Activated CD4-positive, alpha-beta T cell treated with anti-CD3 and anti-CD28 coated beads, Interleukin-2, amount 50 U/mL, for 1 hour (primary cell): ENCODE measurements at places on chromosomes 2 and 18.

DNA sequence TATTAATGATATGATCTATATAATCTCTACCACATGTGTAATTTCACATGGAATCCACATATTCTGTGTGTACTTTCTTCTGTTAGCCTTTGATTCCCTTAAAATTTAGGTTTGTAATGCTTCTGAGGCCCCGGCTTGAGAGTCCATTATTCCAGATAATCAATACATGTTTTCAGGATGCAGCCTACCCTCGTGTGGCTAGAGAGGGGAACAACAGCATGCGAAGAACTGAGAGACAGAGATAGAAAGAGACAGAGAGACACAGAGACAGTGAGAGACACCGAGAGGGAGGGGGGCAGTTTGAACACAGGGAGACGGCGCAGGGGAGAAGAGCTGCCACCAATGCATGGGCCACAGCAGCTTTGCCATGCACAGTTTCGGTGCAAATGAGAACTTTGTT is 185.4 kb downstream of the SNTG2 start:
- no peak for DNase-seq

- peak; percentile 44 for DNase-seq
These were observed 49.9 kb downstream of the MTCL1 start for GRCh38 chr18:8754995-8755960.

GRCh38 chr2:64608867-64609226 is 44.9 kb downstream of the SERTAD2 start:
- DNase-seq, result no peak

DNA sequence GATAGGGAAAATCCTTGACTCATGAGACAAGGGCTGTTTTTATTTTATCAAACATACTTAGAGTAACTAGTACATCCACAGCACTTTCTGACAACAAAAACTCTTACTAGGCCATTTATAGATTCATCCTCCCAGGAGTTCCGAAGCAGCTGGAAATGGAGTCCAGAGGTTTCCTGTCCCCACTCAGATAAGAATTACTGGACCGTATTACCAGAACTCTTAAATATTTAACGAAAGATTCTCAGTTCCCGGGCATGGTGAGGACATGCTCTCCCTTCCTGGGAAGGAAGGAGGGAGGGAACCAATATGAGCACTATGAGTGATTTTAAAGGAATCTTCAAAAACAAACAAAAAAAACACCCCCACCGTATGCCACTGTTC is 41.2 kb downstream of the AKAIN1 start:
- DNase-seq, result no peak

DNA sequence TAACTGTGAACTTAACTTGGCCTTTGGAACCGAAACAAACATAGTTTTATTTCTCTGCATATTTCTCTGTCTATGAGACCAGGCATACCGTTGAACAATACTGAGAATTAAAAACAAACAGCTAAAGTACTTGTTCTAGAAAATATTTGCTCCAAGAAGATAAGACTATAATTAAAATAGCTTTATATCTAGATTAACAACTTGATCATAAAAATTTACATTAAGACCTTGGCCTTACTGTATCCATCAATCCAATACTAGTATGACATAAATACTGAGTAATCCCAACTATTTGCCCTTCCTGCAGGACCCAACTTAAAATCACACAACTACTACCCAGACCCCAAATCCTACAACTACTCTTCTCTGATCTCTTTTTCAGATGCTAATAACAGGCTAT is 260.9 kb downstream of the RIT2 start:
- no peak for DNase-seq

DNA sequence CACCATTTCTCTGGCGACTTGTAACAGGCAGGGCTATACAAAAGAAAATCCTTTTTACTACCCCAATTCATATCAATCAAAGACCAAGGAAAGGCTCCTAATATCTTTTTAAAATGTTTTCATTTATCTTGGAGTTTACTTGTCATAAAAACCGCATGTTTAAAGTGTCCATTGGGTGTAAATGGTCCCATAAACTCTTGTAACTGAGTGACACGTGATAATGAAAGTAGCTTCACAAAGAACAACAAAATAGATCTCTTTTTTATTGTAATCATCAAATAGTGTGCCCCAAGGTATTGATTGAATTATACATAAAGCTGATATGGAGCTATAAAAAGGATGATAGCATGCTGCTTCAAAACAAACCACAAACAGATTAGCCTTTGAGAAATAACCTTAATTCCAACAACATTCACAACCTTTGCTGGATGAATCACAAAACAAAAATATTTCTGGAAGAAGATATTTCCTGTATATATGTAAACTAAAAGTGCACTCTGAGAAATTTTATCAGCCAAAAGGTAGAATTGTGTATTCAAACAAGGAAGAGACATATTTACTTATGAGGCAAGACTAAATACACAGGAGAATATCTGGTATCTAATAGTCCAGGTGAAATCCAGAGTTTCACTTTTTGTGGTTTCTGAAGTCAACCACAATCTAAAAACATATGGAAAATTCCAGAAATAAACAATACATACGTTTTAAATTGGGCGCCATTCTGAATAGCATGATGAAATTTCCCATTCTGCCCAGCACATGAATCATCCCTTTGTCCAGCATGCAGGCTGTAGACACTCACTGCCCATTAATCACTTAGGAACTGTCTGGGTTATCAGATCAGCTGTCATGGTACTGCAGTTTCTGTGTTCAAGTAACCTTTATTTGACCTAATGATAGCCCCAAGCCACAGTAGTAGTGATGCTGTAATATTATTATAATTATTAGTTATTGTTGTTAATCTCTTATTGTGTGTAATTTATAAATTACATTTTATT is 237.5 kb downstream of the PIK3C3 start:
- no peak for DNase-seq

DNA sequence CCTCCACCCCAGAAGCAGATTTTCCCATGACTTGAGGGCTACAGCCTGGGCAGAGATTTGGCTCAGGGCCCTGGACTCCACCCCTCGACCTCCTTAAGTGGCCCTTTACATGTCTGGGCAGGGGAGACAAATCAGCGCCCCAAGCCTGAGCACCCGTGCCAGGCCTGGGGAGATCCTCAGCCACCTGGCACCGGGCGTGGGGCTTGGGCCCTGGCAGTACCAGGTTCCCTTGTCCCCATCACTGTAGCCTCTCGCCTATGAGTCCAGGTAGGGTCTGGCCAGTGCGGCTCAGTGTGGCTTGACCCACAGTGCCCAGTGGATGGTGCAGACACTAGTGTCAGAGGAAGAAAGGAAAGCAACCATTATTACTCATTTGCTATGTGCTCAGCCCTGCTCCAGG is 22.0 kb upstream of the DNMT3A start:
- DNase-seq, result no peak

GRCh38 chr2:70817284-70817954 is 3.0 kb downstream of the CLEC4F start:
- DNase-seq, result no peak

- no peak for DNase-seq
These were observed 68.1 kb downstream of the NUP35 start for GRCh38 chr2:183192343-183192742.

DNA sequence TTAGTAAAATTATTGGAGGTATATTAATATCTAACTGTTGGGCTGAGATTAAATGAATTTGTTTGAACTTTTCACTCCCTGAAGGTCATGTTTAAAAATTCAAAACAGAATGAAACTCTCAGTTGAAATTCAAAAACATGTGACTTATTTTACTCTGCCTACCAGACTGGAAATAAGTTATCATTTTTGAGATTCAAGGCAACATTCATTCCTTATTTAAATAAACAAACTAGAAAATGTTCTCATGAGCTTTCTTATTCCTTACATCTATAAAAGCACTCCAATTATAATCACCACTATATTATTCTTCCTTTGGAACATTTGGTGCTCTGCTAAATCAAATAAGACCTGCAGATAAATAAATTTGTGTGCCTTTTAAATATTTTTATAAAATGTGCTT is 217.8 kb downstream of the CDH2 start:
- no peak for DNase-seq

- DNase-seq, result no peak
These were observed 26.7 kb downstream of the PDCL3 start for GRCh38 chr2:100589527-100589926.

GRCh38 chr2:47373747-47374146 is 29.2 kb upstream of the MSH2 start:
- DNase-seq, result no peak

DNA sequence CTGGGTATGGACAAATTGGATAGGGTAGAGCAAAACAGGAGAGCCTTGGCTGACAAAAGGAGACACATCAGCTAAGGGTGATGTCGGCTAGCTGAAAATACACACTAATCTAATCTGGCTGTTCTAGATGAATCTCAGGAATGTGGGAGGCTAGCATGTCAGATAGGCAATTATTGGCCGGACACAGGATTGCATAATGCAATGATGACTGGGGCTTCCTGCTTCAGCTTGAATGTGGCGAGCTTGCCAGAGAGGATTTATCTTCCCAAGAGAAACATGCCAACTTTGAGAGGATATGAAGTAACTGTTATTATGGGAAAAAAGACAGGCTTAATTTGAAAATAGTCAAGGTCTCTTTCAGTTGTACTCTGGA is 102.4 kb downstream of the TRIB2 start:
- DNase-seq, result no peak

GRCh38 chr18:66316701-66317100 is 287.2 kb downstream of the CDH19 start:
- DNase-seq, result no peak

GRCh38 chr18:78378403-78378802 is 601.2 kb upstream of the SALL3 start:
- DNase-seq, result no peak

- no peak for DNase-seq
These were observed 5.3 kb upstream of the DCTN1 start for GRCh38 chr2:74385396-74385795.

DNA sequence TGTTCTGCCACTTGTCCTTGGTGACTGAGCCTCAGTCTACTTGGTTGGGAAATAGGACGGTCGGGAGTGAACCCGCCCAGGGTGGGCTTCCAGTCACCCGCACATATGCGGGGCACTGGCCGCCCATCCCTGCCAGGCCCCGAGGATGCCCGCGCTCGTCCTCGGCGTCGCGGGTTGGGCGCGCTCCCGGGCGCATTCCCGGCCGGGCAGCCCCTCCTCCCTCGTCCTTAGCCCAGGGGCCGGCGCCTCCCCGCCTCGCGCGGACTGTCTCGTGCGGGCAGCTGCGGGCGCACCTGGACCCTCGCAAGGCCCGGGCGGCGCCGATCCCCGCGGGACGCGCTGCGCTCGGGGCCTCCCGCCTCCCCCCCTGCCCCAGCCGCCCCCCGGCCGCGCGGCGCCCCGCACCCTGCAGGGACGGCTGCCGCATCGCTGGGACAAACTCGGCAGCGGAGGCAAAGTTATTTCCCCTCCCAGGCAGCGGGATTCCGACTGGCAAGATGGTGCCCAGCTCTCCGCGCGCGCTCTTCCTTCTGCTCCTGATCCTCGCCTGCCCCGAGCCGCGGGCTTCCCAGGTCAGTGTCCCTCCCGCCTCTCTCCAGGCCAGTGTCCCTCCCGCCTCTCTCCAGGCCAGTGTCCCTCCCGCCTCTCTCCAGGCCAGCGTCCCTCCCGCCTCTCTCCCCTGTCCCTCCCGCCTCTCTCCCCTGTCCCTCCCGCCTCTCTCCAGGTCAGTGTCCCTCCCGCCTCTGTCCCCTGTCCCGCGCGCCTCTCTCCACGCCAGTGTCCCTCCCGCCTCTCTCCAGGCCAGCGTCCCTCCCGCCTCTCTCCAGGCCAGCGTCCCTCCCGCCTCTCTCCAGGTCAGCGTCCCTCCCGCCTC is at the start of gene FBLN7:
FBLN7 (plus strand) TSS at position 227 of the 874 bp plus-strand sequence; CDS start at position 498, 271 bp downstream.
- DNase-seq, result no peak

DNA sequence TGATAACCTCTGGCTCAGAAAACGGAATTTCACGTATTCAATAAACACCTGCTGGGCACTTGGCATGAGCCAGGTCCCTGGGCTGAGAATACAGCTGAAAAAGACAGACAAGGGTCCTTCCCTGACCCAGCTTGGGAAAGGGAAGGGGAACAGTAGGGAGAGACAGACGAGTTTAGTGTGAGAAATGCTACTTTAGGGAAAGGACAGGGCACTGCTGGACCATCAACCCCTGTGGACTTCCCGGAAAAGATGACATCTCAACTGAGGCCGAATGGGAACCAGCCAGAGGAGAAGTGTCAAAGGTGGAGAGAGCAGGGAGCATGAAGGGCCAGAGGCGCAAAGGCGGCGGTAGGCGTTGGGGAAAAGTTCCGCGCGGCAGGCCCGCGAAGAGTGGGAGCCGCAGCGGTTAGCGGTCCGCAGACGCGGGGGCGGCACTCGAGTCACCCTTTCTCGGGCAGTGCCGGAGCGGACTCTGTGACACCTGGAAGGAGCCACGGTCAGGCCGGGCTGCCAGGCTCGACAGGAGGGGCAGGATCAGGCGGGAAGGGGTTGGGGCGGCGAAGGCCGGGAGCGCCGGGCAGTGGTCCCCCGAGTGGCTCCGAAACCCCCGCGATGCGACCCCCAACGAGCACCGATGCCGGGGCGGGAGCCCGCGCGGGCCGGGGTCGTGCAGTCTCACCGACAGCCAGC is 519 bp downstream of the TEX261 start:
- no peak for DNase-seq

GRCh38 chr18:73893880-73894279 is 253.8 kb downstream of the FBXO15 start:
- DNase-seq, result no peak

GRCh38 chr2:69385443-69386151 is 1.4 kb downstream of the GFPT1 start:
- no peak for DNase-seq

GRCh38 chr2:49162151-49162550 is 7.8 kb upstream of the FSHR start:
- DNase-seq, result no peak

DNA sequence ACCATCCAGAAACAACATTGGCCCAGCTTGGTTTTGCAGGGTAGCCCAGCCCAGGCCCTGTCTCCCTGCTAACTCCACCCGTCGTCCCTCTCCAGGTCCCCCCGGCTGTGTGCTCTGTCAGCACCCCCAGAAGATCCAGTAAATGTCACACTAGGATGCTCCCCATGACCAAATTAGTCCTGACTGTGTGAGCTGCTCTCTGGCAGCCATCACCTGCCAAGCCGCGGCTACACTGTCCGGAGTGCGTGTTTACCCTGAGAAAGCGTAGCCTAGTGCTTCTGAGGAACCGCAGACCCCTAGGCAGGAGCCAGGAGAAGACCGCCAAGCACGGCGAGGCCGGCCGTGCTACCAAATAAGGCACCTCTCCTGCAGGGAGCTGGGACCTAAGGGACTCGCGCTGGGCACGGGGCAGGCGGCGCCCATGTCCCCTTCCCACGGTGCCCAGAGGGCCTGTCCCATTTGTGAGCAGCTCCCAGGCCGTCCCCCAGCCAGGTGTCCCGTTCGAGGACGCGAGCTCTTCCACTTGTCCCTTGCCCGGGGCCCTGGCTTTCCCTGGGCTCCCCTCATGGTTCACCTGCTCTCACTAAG is 849.9 kb downstream of the RNF144A start:
- DNase-seq, result no peak

DNA sequence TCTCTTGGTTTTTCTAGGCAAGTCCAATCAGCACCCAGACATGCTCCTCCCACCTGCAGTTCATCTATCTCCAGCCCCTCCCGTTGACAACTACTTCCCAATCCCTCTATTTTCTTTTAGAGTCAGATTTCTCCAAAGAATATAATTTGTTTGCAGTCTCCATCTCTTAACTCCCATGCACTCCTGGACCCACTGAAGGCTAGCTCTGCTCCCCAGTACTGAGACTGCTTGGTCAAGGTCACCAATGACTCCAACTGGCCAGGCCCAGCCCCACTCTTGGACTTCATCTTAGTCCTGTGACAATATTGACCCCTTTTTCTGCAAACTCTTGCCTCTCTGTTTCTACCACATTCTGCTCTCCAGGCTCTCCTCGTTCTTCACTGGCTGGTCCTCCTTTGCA is 62.0 kb downstream of the BCL2L11 start:
- DNase-seq, result no peak
